HCT116 (cell line): ENCODE measurements at places on chromosomes 6 and 20. TPM values are rescaled to one million over a fixed set of nuclear protein-coding genes. Genes with fewer than 3 reads are reported as not detected.

- H3K27me3 ChIP-seq: no peaks in the 10 kb centered on the region
- H3K36me3 ChIP-seq: no peaks in the 10 kb centered on the region
- no peak overlapping the region for H3K4me3 ChIP-seq
- no peak overlapping the region for H3K27ac ChIP-seq
- no peak for DNase-seq
- peaks cover 13% of the 10 kb centered on the region; the same call in 1 of the 2 replicates for H3K4me1 ChIP-seq
These were observed 46.9 kb downstream of the TRAF3IP2 start for GRCh38 chr6:111558690-111559187.

Gene LPA
- total RNA-seq: not detected

- H3K4me1 ChIP-seq: peaks cover 24% of the 10 kb centered on the region
- H3K27ac ChIP-seq: no peak overlapping the region
- DNase-seq: no peak
These were observed 16.8 kb upstream of the AKIRIN2 start for GRCh38 chr6:87718662-87719433.

Gene ZSCAN12
- total RNA-seq: 0.81 TPM

DNA sequence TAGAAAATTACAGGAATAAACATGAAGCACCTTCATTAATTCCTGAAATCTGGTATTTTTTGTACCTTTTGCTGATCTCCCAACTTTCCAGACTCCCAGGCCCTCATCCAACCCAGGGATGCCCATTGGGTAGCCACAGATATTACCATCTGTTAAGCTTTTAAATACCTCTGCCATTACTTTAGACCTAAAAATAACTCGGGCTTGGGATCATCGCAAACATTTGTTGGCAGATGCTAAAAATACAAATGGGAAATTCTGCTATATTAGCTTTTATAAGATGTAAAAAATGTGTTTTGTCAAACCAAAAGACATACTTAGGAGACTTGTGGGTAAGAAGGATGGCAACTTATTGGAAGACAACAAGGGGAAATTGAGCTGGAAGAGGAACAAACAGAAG, 376.1 kb downstream of the CENPW start:
- no peak overlapping the region for H3K27ac ChIP-seq
- no peak for DNase-seq
- no peaks in the 10 kb centered on the region for H3K27me3 ChIP-seq
- H3K4me3 ChIP-seq: no peak overlapping the region
- H3K4me1 ChIP-seq: peaks cover 6% of the 10 kb centered on the region

DNA sequence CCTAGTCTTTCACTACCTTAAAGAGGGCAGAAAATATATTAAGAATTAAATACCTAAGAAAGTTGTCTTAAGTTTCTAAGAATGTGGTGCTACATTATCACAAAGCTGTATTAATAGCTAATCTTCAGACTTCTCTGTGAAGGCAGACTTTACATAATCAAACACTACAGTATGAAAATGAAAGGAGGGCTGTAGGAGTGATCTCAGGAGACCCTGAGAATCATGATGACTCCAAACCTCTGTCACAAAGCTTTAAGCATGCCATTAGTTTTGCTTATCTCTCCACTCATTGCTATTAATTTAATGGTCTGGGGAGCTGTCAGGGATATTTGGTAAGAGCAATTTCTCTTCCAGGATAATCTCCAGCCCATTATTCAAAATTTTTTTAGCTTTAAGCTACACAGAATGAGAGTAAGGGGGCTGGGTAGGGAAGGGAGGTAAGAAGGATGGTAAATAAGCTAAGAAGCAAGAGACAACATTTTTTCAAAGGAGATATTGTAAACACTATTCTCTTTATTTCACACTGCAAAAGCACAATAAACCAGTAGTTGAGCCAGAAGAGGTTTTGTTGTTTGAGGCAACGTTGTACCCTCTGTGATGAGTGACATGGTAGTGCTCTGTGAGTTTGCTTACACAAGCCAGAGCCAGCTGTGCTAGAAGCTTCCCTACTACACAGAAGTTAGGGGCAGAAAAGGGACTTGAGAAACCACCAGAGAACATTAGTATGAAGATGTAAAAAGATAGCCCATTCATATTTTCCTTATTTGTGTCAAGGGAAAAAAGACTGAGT, 258.8 kb downstream of the GMDS start:
- no peaks in the 10 kb centered on the region for H3K36me3 ChIP-seq
- no peaks in the 10 kb centered on the region for H3K4me1 ChIP-seq
- H3K4me3 ChIP-seq: no peak overlapping the region
- H3K27me3 ChIP-seq: no peaks in the 10 kb centered on the region

DNA sequence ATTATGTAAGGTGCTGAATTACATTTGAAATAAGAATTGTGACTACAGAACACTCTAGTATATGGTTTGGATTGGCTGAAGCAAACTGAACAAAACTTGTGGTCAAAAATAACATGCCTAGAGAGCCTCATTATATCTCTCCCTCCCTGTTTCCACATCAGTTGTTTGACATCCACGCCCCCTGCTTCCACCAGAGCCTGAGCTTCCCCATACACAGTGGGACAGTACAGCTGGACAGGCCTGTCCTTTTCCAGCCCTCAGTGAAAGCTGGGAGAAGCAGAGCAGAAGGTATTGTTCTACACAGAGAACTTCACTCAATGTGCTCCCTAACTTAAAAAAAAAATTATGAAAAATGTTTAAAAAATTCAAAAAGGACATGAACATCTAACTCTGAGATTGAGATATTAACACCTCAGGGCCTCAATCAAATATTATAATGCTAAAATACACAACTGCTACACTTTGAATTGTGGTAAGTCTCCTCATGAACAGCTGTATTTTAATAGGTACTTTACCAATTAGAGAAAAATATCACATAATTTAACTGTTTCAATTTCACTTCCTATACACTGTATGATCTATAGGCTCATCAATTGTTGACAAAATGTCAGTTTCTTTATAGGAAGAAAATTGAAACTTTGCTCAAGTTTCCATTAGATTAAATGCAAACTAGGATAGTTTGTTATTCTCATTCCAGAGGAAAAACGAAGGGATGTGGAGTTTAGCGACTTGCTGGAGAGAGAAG, 44.9 kb upstream of the SCML4 start:
- no peak for DNase-seq
- H3K27ac ChIP-seq: no peak overlapping the region
- no peak overlapping the region for H3K4me3 ChIP-seq
- no peaks in the 10 kb centered on the region for H3K4me1 ChIP-seq
- H3K36me3 ChIP-seq: no peaks in the 10 kb centered on the region
- H3K27me3 ChIP-seq: no peaks in the 10 kb centered on the region

Gene ARMH2
- total RNA-seq: not detected

- H3K4me3 ChIP-seq: no peak overlapping the region
- DNase-seq: no peak
- H3K36me3 ChIP-seq: no peaks in the 10 kb centered on the region
- H3K27me3 ChIP-seq: no peaks in the 10 kb centered on the region
- no peak overlapping the region for H3K27ac ChIP-seq
These were observed 227.2 kb upstream of the SULF2 start for GRCh38 chr20:48012401-48012974.

- H3K4me1 ChIP-seq: peaks cover 21% of the 10 kb centered on the region
- 0 out of 2 replicates have a peak, but pooled peaks cover 3% of the 10 kb centered on the region for H3K36me3 ChIP-seq
- no peak overlapping the region for H3K27ac ChIP-seq
- H3K4me3 ChIP-seq: no peak overlapping the region
These were observed 83.5 kb downstream of the ADGRG6 start for GRCh38 chr6:142385352-142385751.

Gene NRN1
- total RNA-seq: not detected

Gene SIRPD
- not detected for total RNA-seq

GRCh38 chr6:5446362-5447075, 185.2 kb downstream of the FARS2 start:
- no peak for DNase-seq
- H3K4me3 ChIP-seq: no peak overlapping the region
- no peaks in the 10 kb centered on the region for H3K4me1 ChIP-seq
- H3K27ac ChIP-seq: no peak overlapping the region
- H3K27me3 ChIP-seq: no peaks in the 10 kb centered on the region

- H3K36me3 ChIP-seq: no peaks in the 10 kb centered on the region
- H3K4me3 ChIP-seq: no peak overlapping the region
- H3K27me3 ChIP-seq: no peaks in the 10 kb centered on the region
- H3K27ac ChIP-seq: no peak overlapping the region
- H3K4me1 ChIP-seq: no peaks in the 10 kb centered on the region
These were observed 132.9 kb downstream of the SCML4 start for GRCh38 chr6:107691062-107691751.

GRCh38 chr6:45946887-45947286, 68.8 kb downstream of the CLIC5 start:
- no peaks in the 10 kb centered on the region for H3K27me3 ChIP-seq
- H3K36me3 ChIP-seq: no peaks in the 10 kb centered on the region
- DNase-seq: no peak
- H3K4me3 ChIP-seq: no peak overlapping the region
- H3K4me1 ChIP-seq: peaks cover 13% of the 10 kb centered on the region; the same call in 1 of the 2 replicates
- no peak overlapping the region for H3K27ac ChIP-seq

DNA sequence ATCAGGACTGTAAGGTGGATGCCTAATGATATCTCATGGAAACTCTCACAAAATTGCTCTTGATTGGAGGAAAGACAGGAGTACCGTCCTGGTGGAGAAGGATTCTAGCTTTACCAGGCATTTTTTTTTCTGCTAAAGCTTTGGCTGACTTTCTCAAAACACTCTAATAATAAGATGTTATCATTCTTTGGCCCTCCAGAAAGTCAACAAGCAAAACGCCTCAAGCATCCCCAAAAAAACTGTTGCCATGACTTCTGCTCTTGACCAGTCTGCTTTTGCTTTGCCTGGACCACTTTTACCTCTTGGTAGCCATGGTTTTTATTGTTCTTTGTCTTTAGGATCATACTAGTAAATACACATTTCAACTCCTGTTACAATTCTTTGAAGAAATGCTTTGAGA, 55.5 kb upstream of the RUNX2 start:
- H3K4me1 ChIP-seq: no peaks in the 10 kb centered on the region
- no peak for DNase-seq
- no peak overlapping the region for H3K27ac ChIP-seq

DNA sequence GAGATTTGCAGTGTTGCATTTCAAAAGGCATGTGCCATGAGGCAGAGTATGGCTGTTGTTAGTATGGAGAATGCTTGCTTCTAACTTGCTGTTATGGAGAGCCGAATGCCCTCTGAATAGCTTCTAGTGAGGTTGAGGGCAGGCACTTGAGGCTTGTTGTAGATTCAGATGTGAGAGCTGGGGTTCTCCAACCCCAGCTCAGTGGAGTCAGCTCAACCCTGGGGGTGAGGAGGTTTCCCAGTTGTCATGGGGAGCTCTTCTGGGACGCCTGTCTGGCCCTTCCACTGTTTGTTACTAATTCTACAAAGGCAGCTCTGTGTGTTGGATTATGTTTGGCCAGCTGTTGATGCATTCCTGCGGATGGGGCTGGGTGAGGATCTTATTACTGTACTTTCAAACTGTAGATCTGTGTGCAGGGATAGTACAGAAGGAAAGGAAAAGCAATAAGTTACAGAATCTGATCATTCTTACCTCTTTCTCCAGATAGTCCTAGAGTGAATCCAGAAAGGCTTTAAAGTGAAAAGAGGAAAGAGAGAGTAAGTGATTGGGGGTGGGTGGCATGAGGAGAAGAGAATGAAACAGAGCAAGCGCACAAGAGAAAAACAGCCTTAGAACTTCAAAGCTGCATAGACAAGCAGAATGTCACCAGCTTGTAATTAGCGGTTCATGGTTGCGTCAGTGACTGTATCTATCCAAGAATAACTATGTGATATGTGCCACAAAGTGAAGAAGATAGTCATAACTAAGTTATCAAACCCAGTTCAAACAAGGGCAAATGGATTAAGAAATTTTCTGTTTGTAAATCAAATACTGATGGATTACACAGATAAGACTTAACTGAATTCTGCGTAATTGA, 148.7 kb downstream of the PRL start:
- no peaks in the 10 kb centered on the region; the same call in 1 of the 2 replicates for H3K27me3 ChIP-seq
- H3K36me3 ChIP-seq: no peaks in the 10 kb centered on the region
- no peak overlapping the region for H3K27ac ChIP-seq

Gene COL19A1
- total RNA-seq: not detected

Gene DPPA5
- total RNA-seq: not detected

Gene PAK5
- not detected for total RNA-seq

Gene PRPH2
- total RNA-seq: not detected

DNA sequence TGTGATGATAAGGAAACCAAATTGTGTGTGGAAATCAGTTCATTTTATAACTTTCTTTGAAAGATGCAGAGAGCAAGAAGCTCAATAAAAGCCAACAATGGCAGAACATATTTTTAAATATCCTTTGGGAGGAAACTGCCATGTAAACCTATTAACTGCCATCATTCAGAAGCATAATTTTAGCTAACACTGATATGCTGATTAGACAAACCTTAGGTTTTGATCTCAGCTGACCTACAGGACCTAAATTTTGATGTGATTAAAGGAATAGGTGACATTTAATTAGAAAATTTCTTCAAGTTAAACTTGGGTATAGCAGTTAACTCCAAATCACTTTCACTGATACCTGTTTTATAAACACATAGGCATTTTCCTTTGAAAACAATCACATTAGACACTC, 187.1 kb downstream of the TFAP2B start:
- no peak overlapping the region for H3K27ac ChIP-seq
- H3K27me3 ChIP-seq: no peaks in the 10 kb centered on the region
- H3K4me1 ChIP-seq: no peaks in the 10 kb centered on the region
- H3K4me3 ChIP-seq: no peak overlapping the region
- H3K36me3 ChIP-seq: no peaks in the 10 kb centered on the region

DNA sequence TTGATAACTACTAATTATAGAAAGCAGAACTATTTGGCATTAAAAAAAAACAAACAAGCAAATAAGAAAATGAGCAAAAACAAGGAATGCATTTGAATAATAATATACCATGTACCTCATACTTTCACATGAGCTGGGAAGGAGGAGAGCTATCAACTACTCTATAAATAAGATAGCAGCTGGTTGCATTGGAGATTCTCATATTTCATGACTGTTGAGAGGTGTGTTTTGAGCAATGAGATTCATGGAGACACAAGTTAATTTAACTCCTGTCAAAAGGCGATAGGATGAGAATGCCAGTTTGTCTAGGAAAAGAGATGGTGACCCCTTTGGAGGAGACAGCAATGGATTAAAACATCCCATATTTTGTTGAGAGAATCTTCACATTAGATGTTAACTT, 348.8 kb upstream of the SPTLC3 start:
- no peaks in the 10 kb centered on the region for H3K27me3 ChIP-seq
- H3K27ac ChIP-seq: no peak overlapping the region
- no peak overlapping the region for H3K4me3 ChIP-seq
- H3K36me3 ChIP-seq: no peaks in the 10 kb centered on the region
- no peaks in the 10 kb centered on the region for H3K4me1 ChIP-seq
- DNase-seq: no peak

Gene KCNB1
- total RNA-seq: 0.79 TPM
